ENCODE measurements at places on chromosomes 5 and 9.
A peak's percentile ranks its signal among the peaks of the same experiment; 100 is the strongest.

DNA sequence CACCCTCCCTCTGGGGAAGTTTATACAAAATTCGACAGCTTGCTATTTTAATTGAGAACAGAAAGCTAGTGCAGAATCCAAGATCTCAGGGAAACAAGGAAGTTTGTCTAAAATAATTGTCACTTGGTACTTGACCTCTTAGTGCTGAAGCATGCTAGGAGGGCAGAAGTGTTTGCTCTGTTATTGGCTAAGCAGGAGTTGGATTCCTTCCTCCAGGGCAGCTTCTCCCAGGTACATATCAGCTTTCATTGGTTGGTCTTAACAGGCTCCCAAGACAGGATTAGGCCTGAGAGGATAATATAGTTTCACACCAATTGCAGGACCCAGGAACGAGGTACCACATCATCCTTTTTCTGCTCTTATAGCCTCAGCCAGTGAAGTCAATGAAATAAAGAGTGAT lies 432.8 kb downstream of the IRX1 start:
- DNase-seq, result no peak

GRCh38 chr5:6745706-6746222 lies 32.5 kb downstream of the TENT4A start:
- peak; percentile 66 for DNase-seq

GRCh38 chr5:94433397-94434163 lies 184.8 kb downstream of the KIAA0825 start:
- DNase-seq, result no peak

DNA sequence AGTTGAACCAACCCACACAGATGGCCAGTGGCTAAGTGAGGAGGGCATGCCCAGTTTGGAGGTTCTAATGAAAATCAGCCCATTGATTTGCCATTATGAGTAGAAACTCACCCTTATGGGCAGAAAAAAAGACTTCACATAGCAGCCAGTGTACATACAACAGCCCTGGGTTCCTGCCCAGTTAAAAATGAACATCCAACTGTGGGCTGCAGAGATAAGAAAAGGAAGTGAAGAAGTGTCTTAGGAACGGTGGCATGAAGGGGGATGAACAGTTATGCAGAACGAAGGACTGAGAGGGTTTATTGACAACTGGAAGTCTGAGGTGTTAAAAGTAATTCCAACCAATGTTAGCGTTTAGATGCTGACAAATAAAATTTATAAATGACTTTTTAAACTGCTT lies 118.4 kb downstream of the MARCHF3 start:
- DNase-seq, result no peak

DNA sequence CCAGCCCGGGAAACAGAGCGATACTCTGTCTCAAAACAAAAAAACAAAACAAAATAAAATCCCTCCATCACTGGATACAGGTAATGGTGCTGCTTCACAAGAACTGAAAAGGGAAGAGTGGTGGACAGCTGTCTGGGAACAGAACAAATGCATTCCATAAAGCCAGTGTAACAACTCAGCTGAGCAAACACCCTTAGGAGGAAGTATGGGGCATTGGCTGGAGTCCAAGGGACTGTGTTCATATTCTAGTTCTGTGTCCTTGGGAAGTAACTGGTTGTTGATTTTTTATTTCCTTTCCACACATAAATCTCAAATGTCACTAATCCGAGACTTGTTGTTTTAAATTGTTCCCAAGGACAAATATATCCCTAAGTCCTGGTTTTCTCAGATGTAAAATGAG lies 38.3 kb downstream of the HTR1A start:
- no peak for DNase-seq

DNA sequence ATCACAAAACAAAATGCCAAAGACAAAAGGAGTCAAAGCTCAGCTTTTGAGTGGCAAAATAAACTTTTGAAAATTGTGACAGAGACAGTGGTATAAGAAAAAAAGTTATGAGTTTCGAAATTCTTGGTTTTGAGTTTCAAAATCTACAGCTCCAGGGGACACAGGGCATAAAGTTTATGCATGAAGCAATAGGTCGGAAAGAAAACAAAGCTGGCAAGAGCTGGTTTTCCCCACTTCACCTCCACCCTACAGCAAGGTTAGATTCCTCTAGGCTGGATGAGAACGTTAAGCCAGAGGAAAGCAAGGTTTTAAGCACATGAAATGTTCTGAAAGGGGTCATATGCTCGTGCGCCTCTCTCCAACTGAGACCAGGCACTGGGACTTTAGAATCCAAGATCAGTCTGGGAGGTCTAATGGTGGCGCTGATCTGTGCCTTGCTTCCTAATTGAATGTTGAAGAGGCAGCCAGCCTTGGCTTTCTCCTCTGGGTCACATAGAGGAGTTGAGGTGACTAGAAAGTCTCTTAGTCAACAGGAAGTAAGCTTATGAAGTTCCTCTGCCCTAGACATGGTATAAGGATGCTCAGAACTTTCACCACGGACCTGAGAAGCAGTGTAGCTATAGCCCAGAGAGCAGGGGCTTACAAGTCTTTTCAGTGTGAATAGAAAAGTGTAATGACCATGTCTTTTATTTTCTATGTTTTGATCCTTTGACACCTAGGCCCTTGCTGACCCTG lies 167.7 kb upstream of the DMAC1 start:
- no peak for DNase-seq

DNA sequence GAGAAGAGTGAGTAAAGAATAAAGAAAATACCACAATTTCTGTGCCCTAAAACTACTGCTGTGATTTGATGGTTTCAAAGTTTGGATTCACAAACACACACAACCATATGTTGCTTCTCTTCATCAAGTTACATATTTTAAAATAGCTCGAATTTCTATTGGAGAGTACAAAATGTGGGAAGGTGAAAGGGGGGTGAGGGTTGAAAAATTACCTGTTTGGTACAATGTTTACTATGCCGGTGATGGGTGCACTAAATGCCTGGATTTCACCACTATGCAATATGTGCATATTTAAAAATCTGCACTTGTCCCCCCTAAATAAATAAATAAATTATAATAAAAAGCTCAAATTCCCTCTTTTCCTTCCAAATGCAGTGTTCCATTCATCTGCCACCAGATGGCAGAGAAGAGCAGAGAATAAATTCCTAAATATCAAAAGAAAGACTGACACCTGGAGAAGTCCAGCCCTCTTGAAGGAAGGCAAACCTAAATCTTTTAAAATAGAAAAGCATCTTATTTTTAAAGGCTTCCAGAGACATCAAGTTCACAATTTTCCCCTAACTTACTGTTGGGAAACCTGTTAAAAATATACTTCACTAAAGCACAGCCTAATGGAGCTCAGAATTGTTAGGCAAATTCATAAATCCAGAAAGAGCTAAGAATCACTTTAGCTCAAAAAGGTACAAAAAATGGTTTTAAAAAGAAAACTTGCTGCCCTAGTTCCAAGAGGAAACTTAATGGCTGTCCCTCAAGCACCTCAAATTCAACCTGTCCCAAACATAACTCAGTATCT lies 24.8 kb upstream of the HNRNPA0 start:
- DNase-seq, result peak; percentile 47

All from hematopoietic multipotent progenitor cell treated with erythropoietin and hydrocortisone succinate and interleukin-3 and kit ligand, for 17 days (in vitro differentiated cells).